NCI-H524 (cell line): ENCODE measurements at places on chromosomes 11 and 22.

- no peak for DNase-seq
Observed at GRCh38 chr11:122715548-122716440, 60.3 kb downstream of the UBASH3B start.

DNA sequence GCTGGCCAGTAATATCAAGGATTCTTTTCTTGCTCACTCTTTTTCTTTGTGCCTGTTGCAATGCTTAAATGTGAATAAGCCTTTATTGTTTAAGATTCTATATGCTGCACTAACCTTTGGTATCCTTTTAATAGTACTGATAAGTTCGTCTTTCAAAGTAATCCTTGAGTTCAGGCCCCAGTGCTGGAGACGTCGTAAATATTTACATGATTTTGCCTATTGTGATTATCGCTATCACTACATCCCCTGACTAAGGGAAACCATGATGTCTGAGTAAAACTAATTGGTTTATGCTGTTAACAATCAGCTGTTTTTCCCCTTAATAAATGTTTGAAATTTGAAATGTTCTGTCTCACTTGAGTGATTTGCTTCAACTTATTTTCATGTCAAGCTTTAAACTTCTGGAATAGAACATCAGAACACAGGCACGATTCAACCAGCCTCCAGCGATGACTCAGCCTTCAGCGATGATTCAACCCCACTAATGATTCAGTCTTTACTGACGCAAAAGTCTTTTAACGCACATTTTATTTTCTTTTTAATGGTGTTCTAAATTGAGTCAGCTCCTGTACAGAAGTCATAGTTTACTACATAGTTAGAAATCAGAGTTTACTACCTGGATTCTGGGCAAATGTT is 3.9 kb downstream of the HTATIP2 start:
- no peak for DNase-seq

- DNase-seq = no peak
Observed at GRCh38 chr22:38311323-38311620, 6.0 kb downstream of the CSNK1E start.

DNA sequence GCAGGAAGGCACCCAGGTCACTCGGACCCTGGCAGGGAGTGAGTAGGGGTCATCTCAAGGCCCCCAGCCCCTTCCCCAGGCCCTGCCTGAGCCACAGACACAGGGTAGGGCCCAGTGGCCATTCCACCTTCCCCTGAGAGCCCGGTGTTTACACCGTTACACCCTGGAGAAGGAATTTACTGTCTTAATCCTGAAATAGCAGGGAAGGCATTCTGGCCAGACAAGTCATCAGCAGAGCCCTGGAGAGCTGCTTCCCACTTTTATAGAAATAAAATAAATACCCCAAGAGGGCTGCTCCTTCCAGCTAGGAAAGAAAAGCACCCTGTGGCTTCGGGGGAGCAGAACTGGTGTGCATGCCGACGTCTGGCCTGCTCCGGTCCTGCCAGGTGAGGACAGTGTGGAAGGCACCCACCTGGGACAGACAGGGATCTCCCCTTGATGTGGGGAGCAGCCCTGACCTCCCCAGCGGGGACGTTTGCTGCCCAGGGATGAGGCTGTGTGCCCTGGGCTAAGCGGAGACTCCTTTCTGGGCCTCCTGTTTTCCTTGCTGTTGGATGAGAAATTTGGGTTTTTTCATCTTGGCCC is 180.0 kb downstream of the MN1 start:
- no peak for DNase-seq

DNA sequence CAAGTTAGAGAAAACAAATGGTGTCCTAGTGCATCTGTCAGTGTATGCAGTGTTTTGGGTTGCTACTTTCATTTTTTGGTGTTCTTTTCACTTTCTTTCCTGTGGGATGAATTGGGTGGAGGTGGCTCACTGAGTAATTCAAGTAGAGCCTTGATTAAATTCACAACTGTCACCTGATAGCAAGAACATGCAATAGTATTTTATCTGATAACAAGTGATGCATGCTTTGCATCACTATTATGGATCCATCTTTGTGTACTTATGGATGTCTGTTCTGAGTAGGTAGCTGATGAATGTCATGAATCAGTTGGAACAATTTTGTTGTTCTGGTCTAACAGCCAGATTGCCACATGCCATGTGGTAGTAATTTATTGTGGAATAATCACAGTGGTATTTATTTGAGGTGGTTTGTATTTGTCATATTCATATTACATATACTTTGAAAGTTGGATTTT is 87.5 kb downstream of the DDX10 start:
- no peak for DNase-seq

DNA sequence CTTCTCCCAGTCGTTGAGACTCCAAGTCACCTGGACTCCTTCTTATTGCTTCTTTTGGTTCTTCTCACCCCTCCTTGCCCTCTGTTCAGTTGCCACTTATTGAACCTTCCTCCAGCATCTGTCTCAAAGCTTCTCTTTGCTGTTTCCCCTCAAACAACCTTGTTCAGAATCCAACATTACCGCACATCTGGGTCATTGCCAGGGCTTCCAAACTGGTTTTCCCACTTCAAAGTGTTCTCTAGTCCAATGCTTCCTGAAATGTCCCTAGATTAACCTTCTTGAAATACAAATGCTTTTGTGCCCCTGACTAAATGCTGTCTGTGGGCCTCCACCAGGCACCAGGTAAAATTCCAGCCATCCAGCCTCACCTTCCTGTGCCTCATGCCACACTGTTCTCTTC is 100.8 kb upstream of the TTC12 start:
- DNase-seq = no peak
